ENCODE measurements at places on chromosomes 2 and 18. TPM values are rescaled to one million over a fixed set of nuclear protein-coding genes. Genes with fewer than 3 reads are reported as not detected.

The COL3A1 gene
- not detected for total RNA-seq

- DNase-seq = no peak
Observed at GRCh38 chr2:233917116-233917515, at the start of gene TRPM8. TSS of gene TRPM8 (plus strand) at chr2:233917373. CDS start at chr2:233926538, 9,165 bp downstream.

GRCh38 chr2:66843847-66844246, 408.9 kb downstream of the MEIS1 start:
- DNase-seq = no peak

DNA sequence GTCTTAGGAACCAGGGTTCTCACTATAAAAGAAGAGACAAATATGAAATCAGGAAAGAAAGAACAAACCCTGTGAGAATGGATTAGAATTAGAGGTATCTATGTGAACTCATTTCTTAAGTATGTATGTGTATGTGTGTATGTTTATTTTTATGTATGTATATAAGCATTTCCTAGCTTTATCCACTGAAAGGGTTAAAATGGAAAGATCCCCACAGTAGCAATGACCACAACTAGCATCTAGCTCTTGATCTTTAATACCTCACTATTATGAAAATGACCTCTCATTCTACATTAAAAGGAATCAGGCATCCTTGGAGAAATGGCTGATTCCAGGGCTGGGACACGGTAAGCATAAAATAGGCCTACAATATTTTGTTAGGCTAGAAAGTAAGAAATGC, 31.6 kb downstream of the RTN4 start:
- no peak for DNase-seq

DNA sequence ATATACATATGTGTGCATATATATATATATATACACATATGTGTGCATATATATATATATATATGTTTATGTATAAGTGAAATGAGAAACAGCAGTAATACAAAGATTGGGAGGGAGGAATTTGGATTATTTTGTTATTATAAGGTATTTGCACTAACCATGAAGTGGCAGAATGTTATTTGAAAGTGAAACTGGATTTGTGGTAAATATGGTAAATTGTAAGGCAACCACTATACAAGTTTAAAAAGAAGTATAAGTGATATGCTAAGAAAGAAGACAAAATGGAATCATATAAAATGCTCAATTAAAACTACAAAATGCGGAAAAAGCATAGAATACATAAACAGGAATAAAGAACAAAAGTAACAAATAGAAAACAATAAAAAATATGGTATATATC, 37.5 kb downstream of the FBXO15 start:
- no peak for DNase-seq

GRCh38 chr18:39795350-39795749, 2159.7 kb upstream of the PIK3C3 start:
- DNase-seq = no peak

DNA sequence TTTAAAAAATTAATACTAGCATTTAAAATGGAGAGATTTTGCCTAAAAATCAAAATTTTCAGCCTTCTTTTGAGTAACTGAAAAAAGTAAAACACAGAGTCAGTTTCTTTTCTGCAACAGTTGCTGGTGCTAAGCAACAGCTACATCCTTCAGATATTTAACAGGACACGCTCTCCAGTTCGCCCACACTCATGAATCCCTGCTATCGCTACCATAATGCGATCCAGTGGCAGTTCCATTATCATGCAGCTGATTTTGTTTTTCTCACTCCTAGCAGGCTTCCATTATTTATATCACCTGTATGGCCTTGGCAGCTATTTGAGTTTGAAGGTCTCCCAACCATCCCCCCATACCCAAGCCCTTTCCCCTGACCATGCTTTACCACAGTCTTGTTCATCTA, 93.1 kb upstream of the NCKAP5 start:
- DNase-seq = no peak

DNA sequence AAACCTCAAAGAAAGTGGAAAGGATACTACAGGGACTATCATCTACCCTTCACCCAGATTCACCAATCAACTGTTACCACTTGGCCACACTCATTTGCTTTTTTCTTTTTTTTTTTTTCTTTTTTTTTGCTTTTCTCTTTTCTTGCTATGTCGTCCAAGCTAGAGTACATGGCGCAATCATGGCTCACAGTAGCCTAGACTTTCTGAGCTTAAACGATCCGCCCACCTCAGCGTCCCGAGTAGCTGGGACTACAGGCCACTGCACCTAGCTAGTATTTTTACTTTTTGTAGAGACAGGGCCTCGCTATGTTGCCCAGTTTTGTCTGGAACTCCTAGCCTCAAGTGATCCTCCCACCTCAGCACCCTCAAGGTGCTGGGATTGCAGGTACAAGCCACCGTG, 24.0 kb downstream of the BIN1 start:
- DNase-seq = no peak

GRCh38 chr2:23669413-23670244, 257.3 kb downstream of the ATAD2B start:
- no peak for DNase-seq

The TXNDC2 gene
- not detected for total RNA-seq

DNA sequence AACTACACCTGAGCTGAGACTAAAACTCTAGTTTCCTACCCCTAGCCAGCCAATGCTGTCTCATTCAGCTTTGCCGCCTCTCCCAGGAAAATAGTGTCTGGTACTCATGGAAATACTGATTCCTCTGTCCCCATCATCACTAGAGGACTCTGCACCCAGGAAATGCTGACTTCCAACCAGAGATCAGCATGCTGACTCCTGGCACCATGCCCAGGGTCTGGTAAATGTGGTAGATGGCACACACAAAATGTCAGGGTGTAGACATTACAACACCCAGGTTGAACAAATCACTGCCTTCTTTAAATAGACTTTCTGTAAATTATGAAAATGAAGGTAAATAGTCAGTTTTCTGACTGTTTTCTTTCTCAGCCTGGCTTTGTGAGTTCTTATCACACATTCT, 307.3 kb upstream of the CHAC2 start:
- DNase-seq = no peak

The DPP10 gene
- total RNA-seq = 5.4 TPM

The PROM2 gene
- total RNA-seq = 3.8 TPM

The CSRNP3 gene
- total RNA-seq = 6.7 TPM

- no peak for DNase-seq
Observed at GRCh38 chr2:25250331-25251070, 82.1 kb upstream of the POMC start.

The MAPK4 gene
- total RNA-seq = 3.2 TPM

DNA sequence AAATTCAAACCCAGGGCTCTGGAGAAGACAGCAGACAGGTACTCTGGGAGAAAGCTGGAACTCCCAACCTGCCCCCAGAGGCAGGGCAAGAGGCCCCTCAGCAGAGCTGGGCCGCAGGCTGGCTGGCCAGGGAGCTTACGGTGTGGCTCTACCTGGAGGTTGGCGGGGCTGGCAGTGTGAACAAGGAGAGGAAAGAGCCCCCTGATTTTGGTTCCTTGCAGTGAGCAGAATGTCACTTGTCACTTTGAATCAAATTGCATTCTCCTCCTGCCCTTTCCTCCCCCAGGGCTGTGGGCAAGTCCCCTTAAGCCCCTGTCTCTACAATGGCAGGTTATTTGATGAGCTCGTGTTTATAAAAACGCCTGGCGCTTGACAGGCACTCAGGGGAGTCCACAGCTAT, 32.6 kb downstream of the MYO7B start:
- DNase-seq = no peak

- DNase-seq = no peak
Observed at GRCh38 chr2:222355860-222356259, 57.1 kb upstream of the PAX3 start.

The ZNF892 gene
- total RNA-seq = 10.8 TPM

GRCh38 chr2:217154923-217155322, 295.1 kb upstream of the TNP1 start:
- DNase-seq = no peak

DNA sequence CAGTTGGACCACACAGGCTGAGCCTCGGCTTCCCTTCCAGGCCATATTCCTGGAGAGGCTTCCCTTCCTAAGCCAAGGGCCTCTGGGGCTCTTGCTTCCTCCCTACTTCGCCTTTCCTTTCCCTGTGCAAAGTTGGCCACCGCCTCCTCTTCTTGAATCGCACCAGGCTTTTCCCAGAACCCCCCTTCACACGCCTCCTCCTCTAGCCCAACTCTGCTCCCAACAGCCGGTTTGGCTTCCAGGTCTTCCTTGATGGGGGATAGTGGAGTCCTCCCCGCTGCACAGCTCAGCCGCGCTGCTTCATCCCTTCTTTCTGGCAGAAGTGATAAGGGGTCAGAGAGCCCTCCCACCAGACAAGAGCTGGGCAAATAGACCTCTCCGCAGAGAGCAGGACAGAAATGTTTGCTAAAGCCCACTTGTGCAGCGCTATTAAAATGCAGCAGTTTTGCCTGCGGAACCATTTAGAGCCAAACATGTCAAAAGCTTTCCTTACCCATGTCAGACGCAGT, 56.4 kb downstream of the SNORC start:
- DNase-seq = no peak

- no peak for DNase-seq
Observed at GRCh38 chr2:239467281-239467955, 66.6 kb upstream of the HDAC4 start.

GRCh38 chr2:234146087-234146826, 95.8 kb downstream of the SPP2 start:
- DNase-seq = no peak

The ALPG gene
- total RNA-seq = 0.56 TPM

- DNase-seq = no peak
Observed at GRCh38 chr2:152694161-152694661, 23.1 kb downstream of the PRPF40A start.

DNA sequence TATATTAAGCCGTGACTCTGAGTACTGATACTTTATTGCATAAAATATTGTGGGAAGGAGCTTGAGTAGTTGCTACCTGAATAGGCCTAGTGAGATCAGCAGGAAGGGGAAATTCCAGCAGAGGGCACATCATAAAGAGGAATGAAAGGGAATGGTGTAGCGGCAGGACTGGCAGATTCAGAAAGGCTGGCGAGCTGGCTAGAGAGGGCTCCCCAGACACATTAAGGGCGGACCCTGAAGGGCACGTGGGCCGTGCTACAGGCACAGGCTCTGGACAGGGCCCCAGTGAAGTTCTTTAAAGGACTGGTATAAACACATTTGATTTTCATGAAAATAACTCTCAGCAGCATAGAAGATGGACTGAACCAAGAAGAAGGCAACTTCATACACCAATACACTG, 43.0 kb downstream of the PTPN2 start:
- no peak for DNase-seq

The NEMP2 gene
- total RNA-seq = 5.3 TPM

DNA sequence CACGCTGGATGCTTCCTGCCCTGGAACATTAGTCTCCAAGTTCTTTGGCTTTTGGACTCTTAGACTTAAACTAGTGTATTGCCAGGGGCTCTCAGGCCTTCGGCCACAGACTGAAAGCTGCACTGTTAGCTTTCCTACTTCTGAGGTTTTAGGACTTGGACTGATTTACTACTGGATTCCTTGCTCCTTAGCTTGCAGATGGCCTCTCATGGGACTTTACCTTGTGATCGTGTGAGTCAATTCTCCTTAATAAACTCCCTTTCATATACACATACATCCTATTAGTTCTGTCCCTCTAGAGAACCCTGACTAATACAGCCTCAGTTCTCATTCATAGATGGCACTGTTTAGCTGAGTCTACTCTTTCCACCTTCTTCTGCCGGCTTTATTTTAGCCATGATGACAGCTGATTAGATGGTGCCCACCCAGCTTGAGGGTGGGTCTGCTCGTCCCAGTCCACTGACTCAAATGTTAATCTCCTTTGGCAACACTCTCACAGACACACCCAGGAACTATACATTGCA, 389.1 kb downstream of the NYAP2 start:
- DNase-seq = no peak

GRCh38 chr2:238158509-238159070, at the start of gene ERFE:
TSS of gene ERFE (plus strand) at chr2:238158970. CDS start at chr2:238159008, 38 bp downstream.
- DNase-seq = peak; percentile 87

The UGT1A8 gene
- total RNA-seq = not detected

DNA sequence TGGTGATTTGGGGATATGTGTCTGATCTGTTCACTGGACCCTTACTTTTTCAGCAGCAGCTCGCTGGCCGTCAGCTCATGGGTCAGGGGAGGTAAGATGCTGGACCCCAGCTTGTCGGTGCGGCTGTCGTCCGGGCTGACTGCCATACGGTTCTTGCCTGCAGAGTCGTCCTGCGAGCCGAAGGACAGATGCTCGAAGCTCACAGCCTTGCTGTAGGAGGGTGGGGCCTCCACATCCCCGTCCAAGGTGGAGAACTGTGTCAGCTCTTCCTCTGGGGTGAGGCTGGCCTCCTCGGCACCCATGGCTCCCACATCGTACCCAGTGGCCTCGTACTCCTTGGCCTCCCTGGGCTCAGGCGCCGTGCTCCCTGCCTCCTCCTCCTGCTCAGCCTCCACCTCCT, 179.5 kb downstream of the NAPG start:
- DNase-seq = no peak

The SLC4A3 gene
- 7.4 TPM for total RNA-seq

DNA sequence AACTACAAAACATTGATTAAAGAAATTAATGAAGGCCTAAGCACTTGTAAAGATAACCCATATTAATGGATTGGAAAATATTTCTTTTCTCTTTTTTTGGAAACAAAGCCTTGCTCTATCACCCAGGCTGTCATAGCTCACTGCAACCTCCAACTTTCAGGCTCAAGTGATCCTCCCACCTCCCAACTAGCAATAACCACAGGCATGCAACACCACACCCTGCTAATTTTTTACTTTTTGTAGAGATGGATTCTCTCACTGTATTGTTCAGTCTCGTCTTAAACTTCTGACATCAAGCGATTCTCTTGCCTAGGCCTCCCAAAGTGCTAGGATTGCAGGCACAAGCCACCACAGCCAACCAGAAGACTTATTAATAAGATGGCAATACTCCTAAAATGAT, 73.4 kb upstream of the NDUFV2 start:
- DNase-seq = no peak

The LOXL3 gene
- total RNA-seq = 22.4 TPM

The HOXD13 gene
- not detected for total RNA-seq

The VIT gene
- not detected for total RNA-seq

The MOGAT1 gene
- 0.67 TPM for total RNA-seq

GRCh38 chr2:218755567-218756404, 26.2 kb upstream of the CYP27A1 start:
- DNase-seq = no peak

DNA sequence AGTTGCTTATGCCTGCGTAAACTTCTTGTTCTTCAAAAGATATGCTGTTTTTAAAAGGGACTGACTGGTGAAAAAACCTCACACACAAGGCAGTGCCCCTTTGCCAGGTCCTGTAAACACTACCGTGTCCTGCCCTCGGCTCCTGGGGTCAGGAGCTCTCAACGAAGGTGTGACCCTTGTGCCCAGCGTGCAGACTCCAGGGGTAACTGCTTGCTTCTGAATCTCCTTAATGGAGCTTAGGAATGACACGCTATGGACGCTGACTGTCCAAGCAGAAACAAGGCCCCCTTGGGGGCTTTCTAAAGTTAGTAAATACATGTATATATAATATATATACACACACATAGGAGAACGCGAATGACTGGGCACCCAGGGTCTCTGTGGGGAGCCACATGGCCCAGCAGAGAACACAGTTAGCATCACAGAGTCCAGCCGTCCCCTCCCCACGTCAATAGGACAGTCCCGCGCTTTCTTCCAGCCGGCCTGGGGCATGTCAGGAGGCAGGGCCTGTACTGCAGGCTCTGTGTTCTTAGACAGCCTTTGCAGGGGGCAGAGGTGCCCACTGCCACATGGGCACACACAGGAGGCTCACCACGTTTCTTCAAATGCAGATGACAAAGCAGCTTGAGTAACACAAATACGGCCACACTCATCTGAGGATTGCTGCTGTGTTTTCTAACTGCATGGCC, 96.1 kb downstream of the HDAC4 start:
- DNase-seq = no peak

The DYTN gene
- total RNA-seq = not detected
